Stimulated activated CD8-positive, alpha-beta memory T cell treated with anti-CD3 and anti-CD28 coated beads, Interleukin-7, amount 100 ng/mL, for 1 hour (primary cell): ENCODE measurements at places on chromosomes 4 and X.

DNA sequence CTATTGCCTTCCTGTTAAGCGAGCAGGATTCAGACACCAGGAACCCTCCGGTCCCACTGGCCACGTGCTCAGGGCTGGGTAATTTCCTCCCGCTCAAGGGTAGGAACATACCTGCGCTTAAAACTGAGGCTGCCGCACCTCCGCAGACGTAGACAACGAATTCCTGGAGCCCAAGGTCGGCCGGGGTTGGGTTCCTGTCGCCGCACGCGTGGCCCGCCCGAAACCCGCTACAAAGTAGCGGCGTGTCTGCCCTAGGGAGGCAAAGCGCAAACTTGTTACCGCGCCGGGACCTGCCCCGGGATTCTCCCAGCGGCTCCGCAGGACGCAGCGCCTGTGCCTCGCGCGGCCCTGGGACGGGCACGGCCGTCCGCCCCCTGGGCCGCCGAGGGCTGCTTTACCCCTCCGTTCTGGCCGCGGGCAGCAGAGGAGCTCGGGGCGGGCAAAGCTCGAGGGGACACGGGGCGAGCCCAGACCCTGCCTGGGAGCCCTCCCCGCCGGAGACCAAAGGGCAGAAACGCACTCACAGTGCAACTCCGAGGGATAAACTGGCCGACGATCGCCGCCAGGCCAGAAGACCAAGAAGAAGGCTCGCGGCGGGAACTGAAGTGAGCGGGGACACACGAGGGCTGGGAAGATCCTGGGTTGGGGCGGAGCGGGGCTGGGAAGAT is at the start of gene ERVMER34-1:
ERVMER34-1 (minus strand) TSS at position 607 of the 668 bp plus-strand sequence. CDS start 5,905 bp downstream, outside the sequence.
- DNase-seq, result no peak

- no peak for DNase-seq
These were observed 38.1 kb downstream of the LAMTOR3 start for GRCh38 chr4:99856166-99856565.

DNA sequence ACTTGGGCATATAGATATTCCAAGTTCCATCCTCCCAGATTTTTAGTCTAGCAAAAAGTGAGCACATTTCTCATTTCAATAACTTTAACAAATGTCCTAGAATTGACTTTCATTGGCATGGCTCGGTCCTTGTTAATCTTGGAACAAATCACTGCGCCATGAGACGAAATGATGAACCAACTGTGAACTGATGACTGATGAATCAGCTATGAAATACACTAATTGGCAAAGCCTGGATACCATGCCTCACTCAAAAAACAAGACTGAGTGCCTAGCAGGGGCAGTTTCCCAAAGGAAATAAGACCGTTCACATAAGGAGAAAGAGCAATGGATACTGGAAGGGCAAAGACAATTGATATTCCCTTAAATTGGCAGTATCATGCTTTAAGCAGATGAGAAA is 248.6 kb upstream of the VEGFC start:
- no peak for DNase-seq

- no peak for DNase-seq
These were observed 158.2 kb downstream of the SPRY1 start for GRCh38 chr4:123554801-123555232.

GRCh38 chr4:171639540-171639939 is 173.7 kb upstream of the GALNTL6 start:
- DNase-seq, result no peak

DNA sequence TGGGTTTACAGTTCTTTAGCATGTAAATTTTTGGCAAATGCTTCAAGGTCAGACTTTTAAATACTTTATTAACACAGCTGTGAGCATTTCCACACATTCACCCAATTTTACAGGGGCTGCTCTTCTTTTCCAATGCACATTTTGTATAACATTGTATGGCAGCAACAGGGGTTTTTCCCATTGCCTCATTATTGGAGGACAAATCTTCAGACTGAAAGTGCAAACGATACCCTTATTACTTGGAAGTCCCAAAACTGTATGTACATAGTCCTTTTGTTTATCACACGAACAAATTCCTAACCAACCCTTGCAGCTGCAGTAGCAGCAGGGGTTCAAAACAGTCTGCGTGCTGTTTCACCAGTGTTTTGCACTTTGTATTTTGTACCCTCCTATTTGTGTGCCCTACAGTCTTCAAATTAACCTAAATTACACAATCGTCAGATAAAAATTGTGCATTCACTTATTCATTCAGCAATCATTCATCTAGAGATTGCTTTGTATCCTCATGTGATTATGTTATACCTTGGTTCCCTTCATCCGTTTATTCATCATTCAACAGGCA is 330.7 kb upstream of the RASGEF1B start:
- DNase-seq, result no peak

DNA sequence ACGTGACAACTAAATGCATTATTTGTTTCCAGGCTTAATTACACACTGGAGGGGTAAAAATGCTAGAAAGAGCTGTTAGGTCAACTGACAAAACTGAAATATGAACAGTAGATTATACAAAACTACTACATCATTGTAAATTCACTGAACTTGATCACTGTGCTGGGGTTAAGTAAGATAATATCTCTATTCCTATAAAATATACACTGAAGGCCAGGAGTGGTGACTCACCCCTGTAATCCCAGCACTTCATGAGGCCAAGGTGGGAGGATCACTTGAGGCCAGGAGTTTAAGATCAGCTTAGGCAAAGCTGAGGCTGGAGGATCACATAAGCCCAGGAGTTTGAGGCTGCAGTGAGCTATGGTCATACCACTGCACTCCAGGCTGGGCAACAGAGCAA is 31.8 kb upstream of the NKX6-1 start:
- no peak for DNase-seq
